Right lung (tissue), 10 donors: ENCODE measurements at places on chromosomes 3 and 15. TPM values are rescaled to one million over a fixed set of nuclear protein-coding genes. Genes with fewer than 3 reads are reported as not detected.

TM4SF4 gene
- polyA plus RNA-seq = not detected

GOLGA6B gene
- 1.5 TPM for polyA plus RNA-seq

TIPIN gene
- polyA plus RNA-seq = 20.5 TPM

FRG2C gene
- polyA plus RNA-seq = 0.09 TPM

APOD gene
- polyA plus RNA-seq = 6.3 TPM

NEK10 gene
- 6.5 TPM for polyA plus RNA-seq

ISG20 gene
- polyA plus RNA-seq = 1.8 TPM

OIP5 gene
- polyA plus RNA-seq = 5.3 TPM

AMIGO3 gene
- 1.9 TPM for polyA plus RNA-seq

CDHR4 gene
- polyA plus RNA-seq = 4.5 TPM

PP2D1 gene
- 0.66 TPM for polyA plus RNA-seq

P2RY14 gene
- polyA plus RNA-seq = 4.8 TPM

PLA2G4D gene
- polyA plus RNA-seq = 0.18 TPM

TRPM1 gene
- not detected for polyA plus RNA-seq

PPP1R2 gene
- 46.9 TPM for polyA plus RNA-seq

BUB1B gene
- polyA plus RNA-seq = 58.1 TPM

IL17RB gene
- 13.3 TPM for polyA plus RNA-seq

SMCO1 gene
- polyA plus RNA-seq = not detected

PIK3R4 gene
- 50.1 TPM for polyA plus RNA-seq

BOC gene
- polyA plus RNA-seq = 27.2 TPM

ALAS1 gene
- polyA plus RNA-seq = 40.9 TPM
